Activated CD4-positive, alpha-beta T cell treated with anti-CD3 and anti-CD28 coated beads, Interleukin-2, amount 50 U/mL, for 16 hours (primary cell): ENCODE measurements at places on chromosomes 3 and 15.

GRCh38 chr3:182465301-182466185 lies 327.8 kb upstream of the ATP11B start:
- no peak for DNase-seq

GRCh38 chr15:73695773-73696640 lies 11.8 kb downstream of the CD276 start:
- no peak for DNase-seq

- DNase-seq = no peak
These were observed 91.6 kb downstream of the SRGAP3 start for GRCh38 chr3:9157651-9158362.

- DNase-seq = no peak
These were observed 531 bp downstream of the LZTFL1 start for GRCh38 chr3:45841420-45841756.

- no peak for DNase-seq
These were observed 3.1 kb downstream of the TIPARP start for GRCh38 chr3:156677536-156677935.

DNA sequence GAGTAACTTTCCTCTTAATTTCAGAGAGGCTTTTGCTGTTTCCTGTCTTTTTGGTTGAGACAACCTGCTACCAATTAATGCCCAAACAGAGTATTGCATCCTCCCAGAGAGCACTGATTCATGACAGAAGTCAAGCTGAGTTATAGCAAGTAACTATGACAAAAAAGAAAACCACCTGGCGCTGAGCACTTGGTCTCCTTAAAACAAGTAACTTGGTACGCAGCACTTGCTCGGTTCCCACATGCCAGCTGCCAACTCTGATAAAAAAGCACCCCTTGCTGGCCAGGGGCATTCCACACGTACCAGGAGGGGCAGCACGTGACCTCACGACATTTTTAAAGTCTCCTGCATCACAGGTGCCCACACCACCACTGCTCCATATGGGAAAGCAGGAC lies 13.5 kb upstream of the MYO5C start:
- peak; percentile 35 for DNase-seq

GRCh38 chr3:183811638-183812037 lies 13.7 kb downstream of the MAP6D1 start:
- no peak for DNase-seq

GRCh38 chr15:85837881-85838280 lies 43.2 kb upstream of the KLHL25 start:
- DNase-seq = no peak

GRCh38 chr3:160413613-160414248 lies 14.3 kb downstream of the SMC4 start:
- DNase-seq = peak; percentile 57

- DNase-seq = peak; percentile 51
These were observed 654 bp downstream of the PIK3CA start for GRCh38 chr3:179148616-179149405.

GRCh38 chr3:12369598-12369997 lies 80.7 kb downstream of the PPARG start:
- no peak for DNase-seq

- DNase-seq = no peak
These were observed 14.4 kb upstream of the TSC22D2 start for GRCh38 chr3:150393745-150394144.

DNA sequence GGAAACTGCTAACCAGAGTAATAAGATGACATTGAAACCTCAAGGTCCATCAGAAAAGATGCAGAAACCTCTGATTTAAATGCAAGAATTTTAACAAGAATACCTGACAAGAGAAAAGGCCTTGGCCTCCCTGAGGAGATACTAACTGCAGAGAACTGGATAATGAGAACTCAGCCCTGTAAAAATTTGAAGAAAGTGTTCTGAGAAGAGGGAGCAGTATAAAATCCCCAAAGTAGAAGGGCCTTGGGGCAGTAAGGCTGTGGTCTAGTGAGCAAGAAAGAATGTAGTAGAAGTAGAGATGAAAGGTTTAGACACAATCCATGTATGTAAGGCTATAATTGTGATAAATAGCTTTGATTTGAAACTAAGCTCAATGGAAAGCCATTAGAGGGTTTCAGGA lies 394.1 kb downstream of the ZBBX start:
- no peak for DNase-seq

- no peak for DNase-seq
These were observed 72.5 kb upstream of the ADAMTSL3 start for GRCh38 chr15:83581381-83581780.

- peak; percentile 53 for DNase-seq
These were observed 160.1 kb downstream of the PLCL2 start for GRCh38 chr3:17044855-17045254.

- no peak for DNase-seq
These were observed 128.6 kb downstream of the TPRG1 start for GRCh38 chr3:189300345-189300744.

DNA sequence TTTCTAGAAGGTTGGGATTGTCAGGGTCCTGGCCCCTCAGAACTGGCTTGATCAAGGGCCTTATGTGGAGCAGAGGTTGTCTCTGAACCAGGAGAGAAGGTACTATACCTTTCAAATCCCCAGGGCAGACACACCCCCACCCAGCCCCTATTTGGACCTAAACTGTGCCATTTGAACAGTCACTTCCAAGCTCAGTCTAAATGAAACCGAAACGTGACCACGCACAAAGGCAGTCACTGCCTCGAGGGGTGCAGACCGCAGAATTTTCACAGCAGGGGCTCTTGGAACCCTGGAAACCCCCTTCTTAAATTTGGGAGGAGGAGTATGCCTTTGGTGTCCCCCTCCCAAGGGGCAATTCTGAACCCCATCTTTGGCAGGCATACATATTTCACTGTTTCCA lies 53.7 kb downstream of the GRIP2 start:
- peak; percentile 6 for DNase-seq

DNA sequence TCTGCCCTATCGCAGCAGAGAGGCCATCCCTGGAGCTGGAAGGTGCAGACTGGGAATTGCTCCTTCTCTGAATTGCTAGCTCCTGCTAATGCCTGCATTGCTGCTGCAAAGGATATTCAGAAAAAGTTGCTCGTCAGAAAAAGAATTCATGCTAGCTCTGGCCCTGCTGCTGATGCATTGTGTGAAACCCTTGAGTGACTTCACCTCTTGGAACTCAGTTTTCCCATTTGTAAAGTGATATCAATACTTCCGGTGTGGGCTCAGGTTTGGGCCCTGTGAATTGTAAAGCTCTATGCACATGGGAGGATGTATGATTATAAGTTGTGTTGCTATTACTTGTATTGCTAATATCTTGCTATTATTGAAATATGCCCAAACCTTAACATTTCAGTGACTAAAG lies 11.4 kb downstream of the SQOR start:
- DNase-seq = peak; percentile 66

GRCh38 chr3:151113343-151113742 lies 27.9 kb downstream of the MED12L start:
- DNase-seq = no peak

DNA sequence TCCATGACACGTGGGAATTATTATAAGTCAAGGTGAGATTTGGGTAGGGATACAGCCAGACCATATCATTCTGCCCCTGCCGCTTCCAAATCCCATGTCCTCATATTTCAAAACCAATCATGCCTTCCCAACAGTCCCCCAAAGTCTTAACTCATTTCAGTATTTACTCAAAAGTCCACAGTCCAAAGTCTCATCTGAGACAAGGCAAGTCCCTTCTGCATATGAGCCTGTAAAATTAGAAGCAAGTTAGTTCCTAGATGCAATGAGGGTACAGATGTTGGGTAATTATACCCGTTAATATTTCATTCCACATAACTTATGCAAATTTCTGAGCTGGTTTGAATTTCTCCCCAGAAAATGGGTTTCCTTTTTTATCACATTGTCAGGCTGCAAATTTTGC lies 47.7 kb downstream of the RNF111 start:
- no peak for DNase-seq

- no peak for DNase-seq
These were observed 151.5 kb downstream of the B3GALNT1 start for GRCh38 chr3:160953686-160954085.

DNA sequence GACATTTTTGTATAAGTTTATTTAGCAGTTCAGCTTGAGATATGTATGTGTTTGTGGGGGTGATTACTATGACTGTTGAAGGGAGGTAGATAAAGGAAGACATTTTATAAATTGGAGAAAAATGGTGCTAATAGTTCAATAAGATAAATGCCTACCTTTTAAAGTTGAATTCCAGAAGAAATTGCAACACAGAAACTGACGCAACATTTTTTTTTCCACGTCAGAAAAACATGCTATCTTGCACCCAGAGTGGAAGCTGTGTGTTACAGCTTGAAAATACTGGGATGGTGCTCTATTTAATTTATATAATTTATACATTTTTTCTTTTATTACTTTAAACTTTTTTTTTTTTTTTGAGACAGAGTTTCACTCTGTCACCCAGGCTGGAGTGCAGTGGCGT lies 171.7 kb downstream of the WNT5A start:
- no peak for DNase-seq

DNA sequence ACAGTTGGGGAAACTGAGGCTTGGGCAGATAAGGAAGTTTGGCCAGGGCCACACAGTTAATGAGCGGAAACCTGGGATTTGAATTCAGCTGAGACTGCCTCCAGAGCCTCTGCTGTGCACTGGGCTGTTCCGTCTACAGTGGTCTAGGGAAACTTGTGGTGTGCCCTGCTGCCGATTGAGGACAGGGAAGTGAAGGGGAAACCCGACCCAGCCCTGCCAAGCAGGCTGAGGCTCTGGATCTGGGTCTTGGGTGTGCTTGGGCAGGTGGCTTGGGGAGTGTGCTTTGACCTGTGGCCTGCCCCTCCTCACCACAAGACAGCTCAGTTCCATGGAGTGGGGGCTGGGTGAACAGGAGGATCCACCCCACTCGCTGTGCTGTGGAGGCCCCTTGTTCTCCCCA lies 17.6 kb downstream of the NISCH start:
- DNase-seq = no peak

DNA sequence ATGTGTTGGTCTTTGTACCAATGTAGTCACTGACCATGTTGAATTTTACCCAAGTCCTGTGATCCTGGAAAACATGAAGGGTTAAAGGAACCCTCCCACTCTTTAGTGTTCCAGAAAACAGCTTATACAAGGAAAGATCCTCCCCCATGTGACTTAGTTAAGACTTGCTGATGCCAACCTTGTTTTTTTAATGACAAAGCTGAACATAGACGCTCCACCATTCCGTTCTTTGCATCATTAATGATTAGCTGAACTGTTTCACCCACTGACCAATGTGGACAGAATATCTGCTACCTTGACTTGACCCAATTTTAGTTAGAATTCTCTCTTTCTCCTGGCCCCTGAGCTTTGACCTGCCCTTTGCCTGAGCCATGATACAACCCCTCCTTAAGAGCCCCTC lies 3.5 kb upstream of the WDR72 start:
- DNase-seq = no peak

DNA sequence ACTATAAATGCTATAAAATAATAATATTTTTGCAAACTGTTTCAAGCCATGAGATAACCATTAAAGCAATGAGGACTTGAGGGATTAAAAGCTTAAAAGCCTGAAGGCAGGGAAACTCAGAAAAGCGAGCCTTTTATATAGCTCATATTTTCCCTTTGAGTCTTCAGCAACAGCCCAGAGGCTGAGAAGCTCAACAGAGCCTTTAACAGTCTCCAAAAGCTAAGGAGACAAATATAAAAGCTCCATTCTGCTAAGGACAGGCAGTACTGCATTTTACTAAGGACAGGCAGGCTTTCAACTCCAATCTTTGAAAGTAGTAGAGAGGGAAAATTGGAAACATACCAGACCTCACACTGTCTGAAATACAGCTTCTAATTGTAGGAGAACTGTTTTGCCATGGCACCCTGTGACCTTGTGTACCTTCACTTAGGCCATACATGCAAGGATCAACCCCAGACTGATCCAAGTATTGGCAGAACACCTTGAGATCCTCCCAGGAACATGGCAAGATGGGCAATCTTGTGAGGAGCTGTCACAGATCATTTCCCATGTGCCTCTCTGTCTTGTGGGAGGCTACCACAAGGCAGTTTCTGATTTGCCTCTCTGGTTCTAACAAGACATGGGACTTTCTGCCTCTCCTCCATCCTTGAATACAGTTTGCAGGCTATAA lies 53.1 kb upstream of the ARNT2 start:
- no peak for DNase-seq

GRCh38 chr3:34362910-34363309 lies 564.5 kb downstream of the PDCD6IP start:
- DNase-seq = no peak

DNA sequence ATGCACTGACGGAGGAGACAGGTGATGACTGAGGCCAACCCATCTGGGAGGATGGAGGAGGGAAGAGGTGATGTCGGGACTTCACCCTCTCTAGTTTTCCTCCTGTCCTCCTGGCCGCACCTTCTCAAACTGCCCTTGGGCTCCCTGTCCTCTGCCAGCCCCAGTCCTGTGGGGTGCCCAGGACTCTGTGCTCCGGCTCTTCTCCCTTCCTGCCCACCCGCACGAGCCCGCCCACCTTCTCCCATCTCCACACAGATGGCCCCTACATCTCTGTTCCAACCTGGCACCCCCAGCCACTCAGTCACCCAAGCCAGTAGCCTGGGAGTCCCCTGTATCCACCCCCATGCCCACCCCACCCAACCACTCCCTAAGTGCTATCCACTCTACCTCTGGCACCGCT lies 206.7 kb upstream of the LINGO1 start:
- DNase-seq = no peak

DNA sequence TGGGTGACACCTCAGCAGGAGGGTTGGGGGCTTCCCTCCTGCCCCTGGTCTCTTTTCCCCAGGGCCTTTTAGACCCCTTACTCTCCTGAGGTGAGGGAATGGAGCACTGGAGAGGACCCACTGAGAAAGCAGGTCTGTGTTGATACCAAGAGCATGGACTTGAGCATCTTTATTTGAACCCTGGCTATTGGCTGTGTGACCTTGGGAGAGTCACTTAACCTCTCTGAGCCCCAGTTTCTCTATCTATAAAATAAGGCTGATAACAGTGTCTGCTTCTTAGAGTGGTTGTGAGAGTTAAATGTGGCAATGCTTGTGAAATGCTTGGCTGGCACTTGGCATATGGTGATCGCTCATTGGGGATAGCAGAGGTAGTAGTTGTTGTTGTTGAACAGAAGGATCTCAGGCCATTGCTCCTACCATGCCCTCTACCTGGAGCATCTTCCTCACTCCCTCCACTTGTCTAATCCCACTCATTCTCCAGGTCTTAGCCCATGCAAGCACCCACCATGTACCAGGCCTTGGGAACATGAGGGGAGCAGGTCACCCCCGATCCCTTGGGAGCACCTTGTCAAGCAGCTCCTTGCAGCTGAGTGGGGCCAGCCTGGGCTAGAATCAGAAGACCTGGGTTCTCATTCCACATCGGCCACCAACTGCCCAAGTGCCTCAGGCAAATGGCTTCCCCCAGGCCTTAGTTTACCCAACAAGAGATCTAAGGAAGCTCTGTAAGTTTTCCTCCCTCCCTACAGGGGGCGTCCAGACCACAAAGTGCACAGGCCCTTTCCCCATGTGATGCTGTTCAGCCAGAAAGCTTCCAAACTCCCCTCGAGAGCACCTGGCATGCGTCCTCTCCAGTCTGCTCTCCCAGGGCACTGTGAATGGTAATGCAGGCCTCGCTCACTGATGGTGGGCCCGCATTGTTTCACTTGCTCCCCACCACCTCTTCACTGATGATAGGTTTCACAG lies 96.7 kb downstream of the LSM3 start:
- DNase-seq = peak; percentile 10
